ENCODE measurements at places on chromosomes 7 and 10. TPM values are rescaled to one million over a fixed set of nuclear protein-coding genes. Genes with fewer than 3 reads are reported as not detected.

- DNase-seq, result no peak
These were observed 561 bp downstream of the FGFR2 start for GRCh38 chr10:121597504-121598262.

DNA sequence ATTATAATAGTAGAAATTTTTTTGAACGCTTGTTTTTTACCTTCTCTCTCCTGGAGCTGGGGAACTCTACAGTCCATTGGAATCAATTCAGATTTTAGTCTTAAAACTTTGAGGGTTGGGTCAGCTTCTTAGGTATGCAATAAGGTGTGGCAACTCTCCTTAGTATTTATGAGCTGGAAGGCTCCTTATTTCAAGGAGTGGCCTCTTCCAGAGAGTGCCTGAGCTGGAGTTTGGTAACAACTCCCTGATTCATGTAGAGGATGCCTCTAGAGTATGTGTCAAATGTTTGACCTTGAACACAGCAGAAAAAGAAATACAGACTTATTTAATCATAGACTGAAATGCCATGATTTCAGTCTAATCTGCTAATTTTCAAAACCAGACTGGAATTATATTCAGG is 11.1 kb downstream of the CDK14 start:
- no peak for DNase-seq

GRCh38 chr10:86799188-86799845 is 42.9 kb downstream of the BMPR1A start:
- peak; percentile 73 for DNase-seq

DNA sequence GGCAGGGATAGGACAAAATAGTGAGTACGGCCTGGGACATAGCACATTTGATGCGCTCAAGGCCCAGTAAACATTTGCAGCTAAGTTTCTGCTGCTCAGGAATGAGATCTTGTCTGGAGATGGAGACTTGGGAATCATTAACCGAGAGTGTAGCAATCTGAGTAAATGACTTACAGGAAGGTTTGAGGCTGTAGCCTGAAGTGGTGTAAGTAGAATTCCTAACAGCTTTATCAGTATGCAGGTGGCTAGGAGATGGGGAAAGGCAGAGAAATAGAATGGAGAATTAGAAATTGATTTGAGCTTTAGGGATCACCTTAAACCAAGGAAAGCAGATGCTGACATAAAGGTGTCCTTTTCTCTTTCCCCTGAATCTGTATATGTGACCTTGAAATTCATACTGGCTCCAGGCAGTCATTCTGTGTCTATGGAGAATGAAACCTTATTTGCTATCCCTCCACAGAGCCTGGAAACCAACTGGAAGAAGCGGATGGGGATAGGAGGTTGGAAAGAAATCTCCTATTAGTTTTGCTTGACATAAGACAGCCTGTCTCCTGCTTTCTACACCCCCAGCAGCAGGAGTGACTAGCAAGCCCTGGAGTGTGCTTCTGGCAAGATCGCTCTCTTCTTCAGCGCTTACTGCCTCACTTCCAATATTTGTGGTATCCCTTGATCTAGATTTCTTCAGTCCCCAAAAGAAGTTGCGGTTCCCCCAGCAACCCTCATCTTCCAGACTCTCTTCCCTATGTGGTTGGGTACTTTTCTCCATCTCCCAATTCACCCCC is 6.4 kb upstream of the PON2 start:
- DNase-seq, result no peak

The IRF5 gene
- total RNA-seq, result not detected

GRCh38 chr7:22979251-22979650 is 34.7 kb downstream of the HYCC1 start:
- DNase-seq, result no peak

DNA sequence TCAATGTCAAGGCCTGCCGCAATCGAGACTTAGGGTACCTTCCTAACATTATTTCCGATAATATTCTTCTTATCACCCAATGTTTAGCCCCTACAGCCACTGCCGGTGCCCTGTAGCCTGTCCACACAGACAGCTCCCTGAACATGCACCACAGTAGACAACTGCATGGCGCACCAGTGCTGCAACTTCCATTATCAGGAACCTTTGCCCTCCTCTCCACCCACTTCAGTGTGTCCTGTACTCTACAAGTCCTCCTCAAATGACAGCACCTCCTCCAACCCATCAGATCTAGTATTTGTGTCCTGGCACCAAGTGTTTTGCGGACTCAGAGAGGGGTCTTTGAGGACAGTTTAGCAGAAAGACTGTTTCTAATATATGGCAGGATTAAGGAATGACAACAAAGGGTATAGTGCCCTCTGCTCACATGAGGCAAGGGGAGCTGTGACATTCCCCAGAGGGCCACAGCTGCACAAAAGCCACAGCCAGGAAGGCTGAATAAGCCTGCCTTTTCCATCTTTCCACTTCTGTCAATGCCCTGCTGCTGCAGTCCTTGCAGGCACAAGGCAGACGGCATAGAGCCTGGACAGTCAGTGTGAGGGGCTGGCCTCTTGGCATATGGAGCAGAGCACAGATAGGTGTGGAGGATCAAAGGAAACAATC is 335.4 kb downstream of the PARD3 start:
- DNase-seq, result no peak

The SLC13A1 gene
- not detected for total RNA-seq

The CYP26C1 gene
- total RNA-seq, result 0.13 TPM

The CCDC172 gene
- not detected for total RNA-seq

The CYP2C18 gene
- not detected for total RNA-seq

The CLCN1 gene
- total RNA-seq, result not detected

DNA sequence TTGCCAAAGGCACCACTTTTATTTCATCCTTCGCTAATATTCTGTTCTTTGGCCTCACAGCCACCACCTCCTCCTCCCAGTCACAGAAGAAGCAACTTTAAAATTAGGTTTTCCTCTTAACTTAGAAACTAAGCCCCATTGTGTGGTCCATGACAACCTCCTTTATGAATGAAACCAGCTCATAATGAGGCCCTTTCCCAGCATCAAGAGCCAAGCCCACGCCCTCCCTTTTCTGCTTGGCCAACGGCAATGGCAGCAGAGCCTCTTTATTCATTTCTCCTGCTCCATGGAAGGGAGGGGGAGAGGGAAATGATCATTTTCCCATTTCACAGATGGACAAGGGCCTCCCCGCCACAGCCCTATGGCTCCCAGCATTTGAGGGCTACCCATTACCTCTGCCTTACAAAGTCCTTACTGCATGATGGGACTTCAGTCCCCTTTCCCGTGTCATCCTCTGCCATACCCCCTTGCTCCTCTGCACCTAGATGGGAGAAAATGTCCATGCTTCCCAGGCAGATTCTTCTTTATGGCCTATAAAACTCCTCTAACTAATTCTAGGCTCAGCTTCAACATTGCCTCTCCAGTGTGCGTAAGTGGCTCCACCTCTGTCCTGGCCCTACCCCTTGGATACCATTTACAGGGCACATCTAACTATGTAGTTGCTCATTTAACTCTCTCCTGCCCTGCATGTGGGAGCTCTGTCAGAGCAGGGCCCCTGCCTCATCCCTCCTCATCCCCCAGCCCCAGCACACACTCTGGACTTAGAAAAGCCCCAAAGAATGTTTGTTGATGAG is 475.5 kb downstream of the RPS24 start:
- DNase-seq, result no peak

- DNase-seq, result no peak
These were observed 219.6 kb downstream of the PHF14 start for GRCh38 chr7:11193131-11193867.

The PPIF gene
- 133 TPM for total RNA-seq

The P4HA1 gene
- total RNA-seq, result 36.5 TPM

DNA sequence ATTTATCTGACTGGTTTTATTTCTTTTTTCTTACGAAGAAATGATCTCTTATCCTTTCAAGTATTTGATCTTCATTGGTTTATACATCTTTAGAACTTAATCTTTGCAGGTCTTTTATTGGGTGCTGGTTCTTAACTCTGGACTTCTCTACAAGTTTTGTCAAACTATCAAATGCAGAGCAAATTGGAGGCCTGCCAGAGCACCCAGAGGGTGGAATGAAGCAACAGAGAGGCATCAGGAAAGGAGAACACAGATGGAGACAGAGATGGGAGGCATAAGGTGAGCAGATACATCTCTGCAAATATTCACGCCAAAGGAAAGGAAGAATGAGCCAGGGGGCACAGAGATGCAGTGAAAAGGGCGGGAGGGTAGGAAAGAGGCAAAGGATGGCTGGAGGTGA is 130.3 kb downstream of the PKD1L1 start:
- no peak for DNase-seq

GRCh38 chr7:39509912-39510311 is 56.3 kb upstream of the YAE1 start:
- no peak for DNase-seq

DNA sequence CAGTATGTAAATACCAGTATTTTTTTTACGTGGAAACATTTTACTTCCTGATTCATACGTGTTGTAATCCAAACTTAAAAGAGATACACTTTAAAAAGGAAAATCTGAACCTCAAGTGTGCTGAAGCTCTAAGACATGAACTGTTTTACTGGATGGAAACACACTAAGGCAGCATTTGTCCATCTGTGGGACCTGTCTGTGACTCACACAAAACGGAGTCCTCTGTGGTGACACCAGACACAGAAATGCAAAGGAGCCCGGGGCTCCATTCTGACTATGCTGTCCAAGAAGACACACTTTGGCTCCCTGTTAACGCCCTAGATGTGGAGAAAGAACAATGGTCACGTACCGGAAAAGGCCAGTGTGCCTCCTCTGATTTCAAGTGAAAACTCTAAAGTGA is 23.9 kb downstream of the RNF133 start:
- DNase-seq, result peak; percentile 21

DNA sequence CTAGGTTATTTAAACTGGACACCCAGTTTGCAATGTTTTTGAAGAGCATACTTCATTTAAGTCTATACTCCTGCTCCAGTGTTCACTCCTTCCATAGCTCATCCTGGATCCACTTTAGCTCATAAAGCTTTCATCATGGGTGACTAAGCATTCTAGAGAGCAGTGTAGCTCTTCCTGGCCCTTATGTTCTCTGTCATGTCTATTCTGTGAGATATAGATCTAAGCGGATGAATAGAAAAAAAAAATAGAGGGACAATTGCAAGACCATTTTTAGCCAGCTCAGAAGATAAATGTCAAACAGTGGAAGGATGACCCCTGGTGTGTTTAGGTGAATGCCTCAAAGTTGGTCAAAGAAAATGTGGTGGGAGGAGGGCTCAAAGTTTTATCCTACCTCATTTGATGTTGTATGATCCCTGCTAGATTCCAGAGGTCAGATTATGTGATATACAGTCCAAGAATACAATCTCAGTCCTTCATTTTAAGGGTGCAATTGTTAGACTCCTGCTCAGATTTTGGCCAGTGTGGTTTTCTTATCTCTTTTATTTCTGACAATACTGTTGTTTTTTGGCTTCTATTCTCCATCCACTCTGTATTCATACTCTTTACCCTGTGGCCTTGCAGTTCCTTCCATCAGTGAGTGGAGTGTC is 7.5 kb upstream of the HECW1 start:
- no peak for DNase-seq

DNA sequence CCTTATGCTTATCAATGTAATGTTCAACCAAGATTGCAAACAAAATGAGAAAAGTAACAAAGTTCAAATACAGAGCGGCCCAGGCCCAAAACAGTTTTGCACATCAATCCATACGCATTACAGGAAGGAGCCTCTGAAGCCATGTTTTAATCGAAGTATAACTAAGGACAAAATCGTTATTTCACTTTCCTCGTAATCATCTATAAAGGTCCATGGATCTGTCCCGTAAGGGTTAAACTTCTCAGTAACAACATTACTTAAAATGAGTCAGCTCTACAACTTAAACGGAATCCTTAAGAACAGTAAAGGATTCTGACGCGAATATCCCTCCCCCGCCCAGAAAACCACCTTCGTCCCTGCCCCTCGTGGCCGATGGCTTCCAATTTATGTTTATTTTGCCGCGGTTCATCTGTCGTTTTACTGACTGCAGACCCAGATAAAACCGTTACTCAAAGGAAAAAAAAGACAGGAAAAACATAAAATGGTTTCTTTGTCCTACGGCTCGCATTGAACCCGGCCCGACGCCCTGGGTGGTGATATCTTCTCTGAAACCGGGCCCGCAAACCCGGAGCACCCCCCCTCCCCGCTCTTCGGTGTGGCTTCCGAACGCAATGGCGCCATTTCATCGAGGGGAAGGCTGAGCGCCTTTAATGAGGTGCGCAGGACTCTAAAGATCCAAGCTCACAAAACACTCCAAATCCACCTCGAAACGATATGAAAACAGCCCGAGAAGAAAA is 1.1 kb downstream of the HNRNPA2B1 start:
- peak; percentile 80 for DNase-seq

The NPFFR1 gene
- 0.02 TPM for total RNA-seq
